Activated T-helper 17 cell treated with anti-CD3 and anti-CD28 coated beads, Interleukin-2, amount 50 U/mL, for 72 hours (primary cell): ENCODE measurements at places on chromosomes 13 and 19.
A peak's percentile ranks its signal among the peaks of the same experiment; 100 is the strongest.

GRCh38 chr19:8336660-8337059, 6.4 kb downstream of the KANK3 start:
- no peak for ATAC-seq

DNA sequence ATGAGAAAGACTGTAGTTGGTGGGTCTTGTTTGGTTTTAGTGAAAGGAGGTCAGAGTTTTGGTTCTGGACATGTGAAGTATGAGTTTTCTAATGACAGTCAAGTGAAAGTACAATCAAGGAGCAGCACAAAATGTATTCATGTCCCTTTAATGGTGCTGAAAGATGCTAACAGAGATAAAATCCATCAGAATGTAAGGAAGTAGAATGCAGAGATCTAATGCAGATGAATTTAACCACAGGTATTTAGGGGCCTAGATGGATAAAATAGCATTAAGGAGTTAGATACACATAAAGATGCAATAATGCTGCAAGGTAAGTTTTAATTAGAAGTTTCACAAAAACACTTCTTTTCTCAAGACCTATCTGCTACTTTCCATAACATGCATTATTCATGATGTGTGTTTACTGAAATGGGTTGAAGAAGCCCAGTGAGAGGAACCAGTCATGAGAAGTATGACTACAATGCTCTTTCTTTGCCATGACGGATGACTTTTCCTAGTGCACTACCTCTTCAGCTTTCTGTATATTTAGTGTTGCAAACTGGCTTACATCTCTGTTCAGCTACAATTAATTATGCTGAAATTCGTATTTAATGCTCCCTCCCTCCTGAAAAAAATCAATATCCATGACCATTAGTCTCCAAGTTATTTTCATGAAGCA, 222.9 kb upstream of the HTR2A start:
- ATAC-seq = no peak

- no peak for ATAC-seq
Measured at GRCh38 chr19:31537136-31537535, 187.9 kb upstream of the TSHZ3 start.

GRCh38 chr13:79491715-79492114, 10.8 kb downstream of the NDFIP2 start:
- peak; percentile 32 for ATAC-seq

DNA sequence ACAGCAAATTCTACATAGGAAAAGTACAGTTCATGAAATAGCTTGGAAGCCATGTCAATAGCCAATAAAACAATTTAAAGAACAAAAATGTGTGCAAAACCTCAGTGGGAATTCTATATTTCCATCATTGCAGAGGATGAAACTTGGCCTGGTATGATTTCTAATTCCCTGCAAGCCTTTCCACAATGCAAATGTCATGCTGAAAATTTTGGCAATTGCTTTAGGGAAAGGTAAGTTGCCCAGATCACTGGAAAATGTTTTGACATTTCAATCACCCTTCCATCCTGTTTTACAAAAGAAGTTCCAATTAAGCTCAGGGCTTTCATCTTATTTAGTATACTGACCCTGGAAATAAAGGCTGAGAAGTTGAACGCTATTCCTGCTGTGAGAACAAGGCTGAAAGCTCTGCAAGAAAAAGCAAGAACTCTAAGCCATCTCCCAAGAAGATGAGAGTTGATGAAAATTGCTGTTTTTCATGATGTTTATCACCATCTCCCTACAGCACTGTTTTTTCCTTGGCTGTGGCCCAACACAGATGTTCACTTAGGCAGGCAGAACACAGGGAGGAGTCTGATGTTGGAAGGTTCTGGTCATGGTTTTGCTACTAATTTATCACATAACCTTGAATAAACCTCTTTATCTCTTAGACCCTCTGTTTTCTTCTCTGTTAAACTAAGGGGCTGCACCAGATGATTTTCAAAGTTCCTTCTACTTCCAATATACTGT, 263.7 kb downstream of the KCTD12 start:
- no peak for ATAC-seq

- ATAC-seq = no peak
Measured at GRCh38 chr19:33535226-33535625, 13.6 kb upstream of the PEPD start.

- no peak for ATAC-seq
Measured at GRCh38 chr19:15265850-15266248, 33.6 kb upstream of the EPHX3 start.

DNA sequence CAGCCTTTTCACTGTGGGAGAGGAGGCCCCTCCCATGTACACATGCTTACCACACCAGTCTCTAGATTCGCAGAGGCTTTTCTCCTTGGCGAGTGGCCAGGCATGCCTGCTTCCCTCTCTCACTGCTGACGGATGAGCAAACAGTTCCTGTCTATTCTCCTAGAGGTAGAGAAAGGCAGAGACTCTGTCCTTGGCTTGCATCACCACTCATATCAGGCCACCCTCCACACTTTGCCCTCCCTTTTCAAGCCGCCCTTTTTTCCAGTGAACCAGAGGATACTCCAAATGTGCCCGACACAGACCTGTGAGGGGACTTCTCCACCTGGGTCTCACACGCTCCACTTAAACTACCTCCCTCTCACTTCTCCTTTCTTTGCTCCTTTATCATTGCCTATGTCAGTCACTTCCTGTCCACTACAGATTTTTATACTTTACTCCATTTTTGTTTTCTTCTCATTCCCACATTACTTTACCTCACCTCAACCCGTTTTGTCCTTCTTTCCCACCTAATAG, 284.6 kb downstream of the DNAJC15 start:
- ATAC-seq = no peak

- no peak for ATAC-seq
Measured at GRCh38 chr13:52387721-52388120, 18.3 kb downstream of the THSD1 start.

GRCh38 chr13:35736876-35737275, 260.4 kb upstream of the MAB21L1 start:
- ATAC-seq = no peak

- ATAC-seq = no peak
Measured at GRCh38 chr19:4985551-4985991, 16.7 kb downstream of the KDM4B start.
